Liver (tissue), 10 donors: ENCODE measurements at places on chromosomes 13 and 19. TPM values are rescaled to one million over a fixed set of nuclear protein-coding genes. Genes with fewer than 3 reads are reported as not detected.

The SPTBN4 gene
- total RNA-seq, result 0.84 TPM

The ZNF471 gene
- 1.0 TPM for total RNA-seq

The LRRC63 gene
- 0.08 TPM for total RNA-seq

The KLK3 gene
- total RNA-seq, result not detected

The ABCC4 gene
- total RNA-seq, result 22.5 TPM

The ZIC2 gene
- total RNA-seq, result not detected

The CEACAM7 gene
- not detected for total RNA-seq

The KCNJ14 gene
- total RNA-seq, result 0.92 TPM

The HRC gene
- 1.2 TPM for total RNA-seq

The KRI1 gene
- 7.0 TPM for total RNA-seq

The ZMYM2 gene
- total RNA-seq, result 24.1 TPM

The CCDC8 gene
- 0.75 TPM for total RNA-seq

The C2CD4C gene
- total RNA-seq, result 0.42 TPM

The TMED1 gene
- total RNA-seq, result 24.7 TPM

The THSD8 gene
- 0.33 TPM for total RNA-seq

The APOC4 gene
- 1.0 TPM for total RNA-seq

The MRPL4 gene
- total RNA-seq, result 23.4 TPM

The LIPE gene
- 1.5 TPM for total RNA-seq

The ATP11A gene
- 27.9 TPM for total RNA-seq

The GNG8 gene
- total RNA-seq, result not detected

The GRK1 gene
- total RNA-seq, result 0.05 TPM

The KLK15 gene
- not detected for total RNA-seq
